ENCODE measurements at places on chromosomes 1 and 21. TPM values are rescaled to one million over a fixed set of nuclear protein-coding genes. Genes with fewer than 3 reads are reported as not detected.

The ATXN7L2 gene
- total RNA-seq, result 2.0 TPM

The CBR3 gene
- 10.4 TPM for total RNA-seq

The UBE2U gene
- not detected for total RNA-seq

The LRRC39 gene
- total RNA-seq, result 0.12 TPM

The APCS gene
- not detected for total RNA-seq

The DDAH1 gene
- total RNA-seq, result 17.8 TPM

The CFHR2 gene
- total RNA-seq, result not detected

The ADAMTS4 gene
- total RNA-seq, result 4.9 TPM

The S100A14 gene
- total RNA-seq, result 0.30 TPM

The FMO1 gene
- 1.4 TPM for total RNA-seq

The SUMO3 gene
- total RNA-seq, result 123 TPM

The FCRL2 gene
- total RNA-seq, result not detected

The TMEM81 gene
- total RNA-seq, result 2.5 TPM

The SMPDL3B gene
- total RNA-seq, result 0.12 TPM

The OR14K1 gene
- total RNA-seq, result not detected

The SYT6 gene
- total RNA-seq, result not detected

The LMX1A gene
- not detected for total RNA-seq

The RIMKLA gene
- total RNA-seq, result not detected

The KISS1 gene
- not detected for total RNA-seq

The ZNF697 gene
- total RNA-seq, result 9.4 TPM

The TMEM125 gene
- 0.15 TPM for total RNA-seq

The TSPEAR gene
- not detected for total RNA-seq

The TEX38 gene
- total RNA-seq, result not detected

Data from smooth muscle cell of the coronary artery (primary cell).